ENCODE measurements at places on chromosomes 3 and 15.
A peak's percentile ranks its signal among the peaks of the same experiment; 100 is the strongest.

DNA sequence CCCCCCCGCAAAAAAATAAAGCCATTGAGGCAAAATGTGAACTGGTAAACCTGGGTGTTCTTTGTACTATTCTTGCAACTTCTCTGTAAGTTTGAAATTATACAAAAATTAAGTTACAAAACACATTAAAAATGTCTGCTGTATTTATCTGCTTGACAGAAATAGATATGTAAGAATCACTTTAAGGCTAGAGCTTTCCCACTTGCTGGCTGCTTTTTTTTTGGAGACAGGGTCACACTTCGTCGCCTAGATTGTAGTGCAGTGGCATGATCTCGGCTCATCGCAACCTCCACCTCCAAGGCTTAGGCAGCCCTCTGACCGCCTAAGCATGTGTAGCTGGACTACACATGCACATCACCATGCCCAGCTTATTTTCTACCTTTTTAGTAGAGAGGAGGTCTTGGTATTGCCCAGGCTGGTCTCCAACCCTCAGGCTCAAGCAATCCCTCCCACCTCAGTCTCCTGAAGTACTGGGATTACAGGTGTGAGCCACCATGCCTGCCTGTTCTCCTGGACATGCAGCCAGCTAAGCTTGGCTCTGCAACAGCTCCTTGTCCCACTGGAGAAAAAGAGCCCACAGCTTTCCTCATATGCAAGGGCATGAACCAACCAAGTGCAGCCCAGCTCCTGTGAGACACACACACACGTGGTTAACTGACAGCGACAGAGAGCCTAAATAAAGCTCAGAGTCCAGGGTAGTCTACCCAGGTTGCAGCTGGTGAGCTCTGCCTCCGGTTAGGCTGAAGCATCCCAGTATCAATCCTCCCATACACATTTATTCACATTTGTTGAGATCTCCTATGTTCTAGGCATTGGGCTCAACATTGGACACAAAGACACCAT lies 4.5 kb downstream of the RPS17 start:
- H3K36me3 ChIP-seq = peaks cover 55% of the 10 kb centered on the region
- H3K4me1 ChIP-seq = peaks cover 33% of the 10 kb centered on the region
- peak overlapping the region; percentile 93 for H3K27ac ChIP-seq
- no peak overlapping the region for H3K4me3 ChIP-seq
- no peaks in the 10 kb centered on the region for H3K27me3 ChIP-seq
- no peak for DNase-seq

DNA sequence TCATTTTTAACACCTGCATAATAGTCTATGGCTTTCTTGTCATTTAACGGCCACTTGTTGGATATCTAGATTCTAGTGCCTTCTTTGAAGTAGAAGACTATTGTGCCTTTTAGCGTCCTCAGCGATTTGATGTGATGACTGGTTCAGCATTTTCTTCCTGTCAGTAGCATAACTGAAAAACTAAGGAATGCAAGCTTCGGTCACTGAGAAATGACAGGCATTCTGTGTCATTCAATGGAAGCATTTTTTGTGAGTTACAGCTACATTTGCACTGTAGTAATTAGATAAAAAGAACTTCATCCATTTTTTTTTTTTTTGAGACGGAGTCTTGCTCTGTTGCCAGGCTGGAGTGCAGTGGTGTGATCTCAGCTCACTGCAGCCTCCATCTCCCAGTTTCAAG lies 10.3 kb downstream of the NEK11 start:
- no peak overlapping the region for H3K27ac ChIP-seq
- H3K36me3 ChIP-seq = peaks cover 10% of the 10 kb centered on the region
- no peak for DNase-seq
- no peaks in the 10 kb centered on the region for H3K27me3 ChIP-seq
- H3K4me1 ChIP-seq = peaks cover 4% of the 10 kb centered on the region

GRCh38 chr3:154182322-154182922 lies 61.2 kb downstream of the ARHGEF26 start:
- peaks cover 12% of the 10 kb centered on the region for H3K36me3 ChIP-seq
- H3K27me3 ChIP-seq = peaks cover 3% of the 10 kb centered on the region
- H3K4me1 ChIP-seq = peaks cover 10% of the 10 kb centered on the region
- no peak for DNase-seq

- no peak for DNase-seq
- peaks cover 10% of the 10 kb centered on the region for H3K36me3 ChIP-seq
- H3K27ac ChIP-seq = no peak overlapping the region
- no peak overlapping the region for H3K4me3 ChIP-seq
Observed at GRCh38 chr15:95684693-95685115, 645.8 kb upstream of the NR2F2 start.

DNA sequence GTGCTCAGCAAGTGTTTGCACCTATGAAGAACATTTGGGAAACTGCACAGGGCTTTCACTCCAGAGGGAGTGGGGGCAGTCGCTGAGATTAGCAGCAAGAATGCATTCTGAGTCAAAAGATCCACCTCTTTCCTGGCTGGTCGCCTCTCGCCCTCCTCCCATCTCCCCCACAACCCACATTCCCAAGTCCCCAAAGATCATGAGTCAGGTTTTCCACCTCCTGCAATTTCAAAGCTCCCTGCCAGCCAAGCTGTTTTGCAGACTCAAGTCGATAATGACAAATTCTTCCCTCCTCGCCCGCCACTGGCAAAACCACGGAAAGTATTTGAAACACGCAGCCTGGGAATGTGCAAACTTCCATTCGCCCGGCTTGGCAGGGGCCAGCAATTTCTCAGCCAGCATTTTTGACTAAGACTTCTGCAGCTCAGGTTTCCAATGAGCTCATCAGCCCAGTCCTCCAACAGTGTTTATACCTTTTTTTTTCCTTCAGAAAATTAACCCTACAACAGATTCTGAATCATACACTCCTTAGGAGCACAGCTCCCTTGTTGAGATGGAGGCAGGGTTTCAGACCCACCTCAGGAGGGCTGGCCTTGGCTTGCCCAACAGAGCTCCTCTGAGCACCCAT lies 181.4 kb downstream of the SMAD6 start:
- H3K27ac ChIP-seq = peak overlapping the region; percentile 62
- H3K27me3 ChIP-seq = peaks cover 8% of the 10 kb centered on the region
- H3K4me3 ChIP-seq = peak overlapping the region; percentile 45
- H3K36me3 ChIP-seq = peaks cover 8% of the 10 kb centered on the region

DNA sequence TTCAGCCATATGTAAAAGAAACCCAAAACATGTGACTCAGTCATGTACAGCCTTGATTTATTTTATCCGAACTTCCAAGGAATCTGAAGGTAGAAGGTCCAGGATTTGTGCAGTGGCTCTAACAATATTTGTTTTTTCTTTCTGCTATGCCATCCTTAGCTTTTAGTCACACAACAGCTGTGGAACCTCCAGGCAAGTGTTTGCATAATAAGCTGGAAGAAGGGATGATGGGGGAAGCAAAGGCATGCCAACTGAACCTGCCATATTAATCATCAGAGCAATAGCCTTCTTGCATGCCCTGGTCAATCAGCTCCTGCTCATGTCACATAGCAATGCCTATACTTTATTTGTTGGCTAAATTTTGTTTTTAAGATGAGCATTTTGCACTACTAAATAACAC lies 444.7 kb upstream of the ARPP21 start:
- H3K36me3 ChIP-seq = no peaks in the 10 kb centered on the region
- H3K27ac ChIP-seq = no peak overlapping the region
- no peaks in the 10 kb centered on the region for H3K27me3 ChIP-seq
- no peak for DNase-seq
- H3K4me3 ChIP-seq = no peak overlapping the region

DNA sequence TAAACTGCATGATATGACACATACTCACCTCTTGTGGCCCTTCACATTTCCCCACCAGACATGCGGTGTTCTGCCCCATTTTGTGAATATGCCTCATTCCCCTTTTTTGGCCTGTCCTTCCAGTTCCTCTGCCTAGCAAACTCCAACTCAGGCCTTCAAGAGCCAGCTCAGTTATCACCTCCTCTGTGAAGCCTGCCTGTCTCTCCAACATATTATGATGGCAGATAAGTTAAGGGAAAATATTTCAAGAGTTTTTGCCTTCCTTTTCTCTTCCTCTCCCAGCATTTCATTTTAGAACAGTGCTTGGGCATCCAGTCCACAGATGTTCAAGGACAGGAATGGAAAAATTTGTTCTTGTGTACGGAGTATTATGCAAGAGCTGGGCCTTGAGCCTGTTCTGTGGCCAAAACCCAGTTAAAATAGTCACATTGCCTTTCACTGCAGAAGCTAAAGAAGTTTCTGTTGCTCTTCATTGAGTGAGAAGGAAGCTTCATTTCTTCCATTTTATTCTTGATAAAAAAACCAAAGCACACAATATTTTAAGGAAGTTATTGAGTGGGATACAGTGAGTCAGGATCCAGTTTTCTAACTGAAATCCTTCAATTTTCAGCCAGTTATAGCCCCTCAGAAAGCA lies 192.0 kb downstream of the GHSR start:
- no peak for DNase-seq
- H3K4me3 ChIP-seq = no peak overlapping the region
- H3K36me3 ChIP-seq = peaks cover 58% of the 10 kb centered on the region
- H3K27ac ChIP-seq = peak overlapping the region; percentile 88
- H3K27me3 ChIP-seq = peaks cover 4% of the 10 kb centered on the region

GRCh38 chr3:23575697-23576096 lies 230.1 kb upstream of the UBE2E1 start:
- peaks cover 5% of the 10 kb centered on the region for H3K4me1 ChIP-seq
- H3K36me3 ChIP-seq = peaks cover 11% of the 10 kb centered on the region
- no peak for DNase-seq
- no peak overlapping the region for H3K27ac ChIP-seq
- no peak overlapping the region for H3K4me3 ChIP-seq

DNA sequence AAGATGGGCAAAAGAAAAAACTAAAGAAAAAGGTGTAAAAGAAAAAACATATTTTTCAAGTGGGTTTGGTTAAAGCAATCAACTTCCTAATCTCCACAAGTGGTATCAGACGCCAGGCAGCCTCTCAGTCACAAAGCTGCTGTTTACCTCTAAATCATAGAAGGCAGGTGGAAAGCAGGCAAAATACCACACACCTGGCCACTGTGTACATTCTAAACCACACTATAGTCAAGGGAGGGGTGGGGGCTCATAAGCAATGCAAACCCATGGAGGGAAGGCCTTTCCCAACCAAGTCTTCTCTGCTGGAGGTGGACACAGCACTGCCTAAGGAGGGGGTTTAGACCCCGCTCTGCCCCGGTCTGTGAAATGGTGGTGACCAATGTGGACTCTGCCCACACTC lies 50.4 kb downstream of the MCF2L2 start:
- H3K4me1 ChIP-seq = no peaks in the 10 kb centered on the region
- H3K27ac ChIP-seq = no peak overlapping the region
- no peak for DNase-seq
- H3K4me3 ChIP-seq = no peak overlapping the region
- H3K36me3 ChIP-seq = no peaks in the 10 kb centered on the region

GRCh38 chr3:101780661-101781060 lies 1.6 kb downstream of the NXPE3 start:
- DNase-seq = no peak
- no peaks in the 10 kb centered on the region for H3K27me3 ChIP-seq
- H3K4me1 ChIP-seq = peaks cover 24% of the 10 kb centered on the region
- peak overlapping the region; percentile 38 for H3K4me3 ChIP-seq
- peaks cover 19% of the 10 kb centered on the region for H3K36me3 ChIP-seq

GRCh38 chr3:189119950-189120349 lies 51.8 kb upstream of the TPRG1 start:
- no peak overlapping the region for H3K4me3 ChIP-seq
- DNase-seq = no peak
- H3K4me1 ChIP-seq = peaks cover 5% of the 10 kb centered on the region
- H3K36me3 ChIP-seq = peaks cover 5% of the 10 kb centered on the region
- H3K27me3 ChIP-seq = no peaks in the 10 kb centered on the region

DNA sequence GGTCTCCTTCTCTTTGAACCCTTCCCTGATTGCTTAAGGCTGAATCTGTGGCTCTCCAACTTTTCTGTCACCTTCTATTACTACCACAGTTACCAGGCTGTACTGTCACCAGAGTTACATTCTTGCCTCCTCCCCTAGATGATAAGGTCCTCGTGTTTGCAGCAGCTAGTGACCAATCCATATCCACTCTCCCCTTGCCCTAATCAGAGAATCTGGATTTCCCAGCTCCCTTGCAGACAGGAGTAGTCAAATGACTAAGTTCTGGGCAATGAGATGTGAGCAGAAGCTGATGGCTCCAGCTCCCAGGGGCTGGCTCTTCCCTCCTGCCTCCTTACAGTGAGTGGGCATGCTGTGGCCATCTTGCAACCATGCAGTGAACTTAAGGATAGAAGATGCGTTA lies 95.4 kb upstream of the VGLL4 start:
- H3K4me1 ChIP-seq = peaks cover 16% of the 10 kb centered on the region
- H3K36me3 ChIP-seq = no peaks in the 10 kb centered on the region
- H3K4me3 ChIP-seq = no peak overlapping the region
- no peak for DNase-seq
- H3K27me3 ChIP-seq = peaks cover 13% of the 10 kb centered on the region

- H3K27me3 ChIP-seq = peaks cover 3% of the 10 kb centered on the region
- DNase-seq = peak; percentile 29
- peak overlapping the region; percentile 64 for H3K27ac ChIP-seq
- H3K4me3 ChIP-seq = peak overlapping the region; percentile 91
- peaks cover 11% of the 10 kb centered on the region for H3K36me3 ChIP-seq
- H3K4me1 ChIP-seq = peaks cover 48% of the 10 kb centered on the region
Observed at GRCh38 chr3:127588806-127589577, 1.5 kb downstream of the TPRA1 start.

DNA sequence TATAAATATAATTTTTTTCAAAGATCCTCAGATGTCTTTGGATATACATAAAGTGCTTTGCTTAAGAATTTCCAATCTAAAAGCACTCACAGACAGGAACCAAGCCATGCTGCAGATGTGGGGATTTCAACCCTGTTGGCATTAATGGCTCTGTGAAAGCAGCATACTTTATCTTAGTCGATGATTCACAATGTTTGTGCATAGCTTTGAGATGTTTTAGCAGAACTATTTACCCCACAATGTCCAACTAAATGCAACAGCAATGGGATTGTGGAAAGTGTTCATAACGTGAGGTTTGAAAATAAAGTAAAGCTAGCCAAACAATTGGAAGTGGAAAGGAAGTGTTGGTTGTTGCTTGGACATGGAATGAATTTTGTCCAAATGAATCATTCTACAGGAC lies 371.4 kb downstream of the SOX2 start:
- no peak for DNase-seq
- H3K27me3 ChIP-seq = peaks cover 3% of the 10 kb centered on the region
- no peaks in the 10 kb centered on the region for H3K36me3 ChIP-seq
- no peak overlapping the region for H3K27ac ChIP-seq
- peaks cover 18% of the 10 kb centered on the region for H3K4me1 ChIP-seq

GRCh38 chr3:195809796-195810454 lies 1.8 kb downstream of the MUC4 start:
- no peaks in the 10 kb centered on the region for H3K36me3 ChIP-seq
- no peak for DNase-seq
- peak overlapping the region; percentile 41 for H3K4me3 ChIP-seq
- peaks cover 62% of the 10 kb centered on the region for H3K4me1 ChIP-seq
- H3K27ac ChIP-seq = no peak overlapping the region
- peaks cover 36% of the 10 kb centered on the region for H3K27me3 ChIP-seq

DNA sequence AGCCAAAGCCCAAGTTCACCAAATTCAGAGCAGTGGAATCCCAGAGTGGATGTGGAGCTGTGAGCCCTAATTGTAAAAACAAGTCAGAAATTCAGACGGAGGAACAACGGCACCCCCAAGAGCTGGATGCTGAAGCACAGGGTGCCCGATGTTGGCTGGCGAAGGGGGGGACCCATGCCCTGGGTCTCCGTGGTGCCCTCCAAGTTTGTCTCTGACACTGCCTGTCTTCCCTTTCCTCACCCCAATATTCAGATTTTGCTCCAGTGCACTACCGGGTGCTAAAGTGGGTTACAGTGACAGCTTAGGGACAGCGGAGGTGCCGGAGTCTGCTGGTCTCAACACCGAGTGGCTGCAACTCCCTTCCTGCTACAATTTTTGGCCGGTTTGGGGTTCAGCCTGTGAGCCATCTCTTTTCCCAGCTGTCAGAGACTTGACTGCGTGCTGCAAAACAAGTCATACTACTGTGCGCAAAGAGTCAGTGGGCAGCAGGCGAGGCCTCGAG lies 6.6 kb downstream of the GRIP2 start:
- H3K36me3 ChIP-seq = no peaks in the 10 kb centered on the region
- H3K27ac ChIP-seq = no peak overlapping the region
- peaks cover 21% of the 10 kb centered on the region for H3K27me3 ChIP-seq
- no peak overlapping the region for H3K4me3 ChIP-seq
- H3K4me1 ChIP-seq = peaks cover 22% of the 10 kb centered on the region

All from nephron progenitor cell (in vitro differentiated cells).